ENCODE measurements at places on chromosomes 7 and 10.

DNA sequence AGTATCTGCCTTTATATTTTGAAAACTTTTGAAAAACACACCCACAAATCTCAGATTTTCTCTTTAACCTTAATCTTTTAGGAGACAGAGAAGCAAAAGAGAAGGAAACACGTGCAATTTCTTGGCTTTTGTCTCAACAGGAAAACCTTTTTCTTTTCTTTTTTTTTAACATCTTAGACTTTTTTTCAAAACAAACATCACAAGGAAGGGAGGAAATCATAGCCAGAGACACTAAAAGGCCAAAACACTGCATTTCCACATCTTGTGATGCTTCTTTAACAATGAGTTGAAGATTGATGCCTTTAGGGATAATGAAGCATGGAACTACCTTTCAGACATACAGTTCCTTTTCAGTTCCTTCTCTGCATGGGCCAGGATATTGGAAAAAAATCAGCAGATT, 136.6 kb upstream of the NRBF2 start:
- no peak for DNase-seq

DNA sequence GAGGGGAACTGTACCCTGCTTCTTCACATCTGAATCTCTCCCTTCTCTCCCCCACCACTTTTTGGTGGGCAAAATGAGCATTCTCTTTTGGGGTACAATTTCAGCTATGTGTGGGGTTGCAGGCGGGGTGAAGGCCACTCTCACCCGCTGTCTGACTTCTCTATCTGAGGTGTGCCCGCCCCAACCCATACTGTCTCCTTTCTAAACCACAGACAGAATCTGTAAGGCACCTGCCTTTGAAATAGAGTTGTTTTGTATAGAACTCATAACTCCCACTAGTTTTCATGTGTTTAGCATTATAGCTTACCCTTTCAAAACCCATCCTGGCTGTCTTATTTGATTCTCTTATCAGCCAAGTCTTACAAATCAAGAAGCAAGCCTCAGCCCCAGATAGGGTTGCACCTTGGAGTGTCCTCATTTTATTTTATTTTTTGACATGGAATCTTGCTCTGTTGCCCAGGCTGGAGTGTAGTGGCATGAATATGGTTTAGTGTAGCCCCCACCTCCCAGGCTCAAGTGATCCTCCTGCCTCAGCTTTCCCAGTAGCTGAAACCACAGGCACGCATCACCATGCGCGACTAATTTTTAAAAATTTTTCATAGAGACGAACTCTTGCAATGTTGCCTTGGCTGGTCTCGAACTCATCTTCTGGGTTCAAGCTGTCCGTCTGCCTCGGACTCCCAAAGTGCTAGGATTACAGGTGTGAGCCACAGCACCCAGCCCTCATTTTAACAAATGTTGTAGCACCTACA, 11.9 kb downstream of the TSPAN14 start:
- no peak for DNase-seq

DNA sequence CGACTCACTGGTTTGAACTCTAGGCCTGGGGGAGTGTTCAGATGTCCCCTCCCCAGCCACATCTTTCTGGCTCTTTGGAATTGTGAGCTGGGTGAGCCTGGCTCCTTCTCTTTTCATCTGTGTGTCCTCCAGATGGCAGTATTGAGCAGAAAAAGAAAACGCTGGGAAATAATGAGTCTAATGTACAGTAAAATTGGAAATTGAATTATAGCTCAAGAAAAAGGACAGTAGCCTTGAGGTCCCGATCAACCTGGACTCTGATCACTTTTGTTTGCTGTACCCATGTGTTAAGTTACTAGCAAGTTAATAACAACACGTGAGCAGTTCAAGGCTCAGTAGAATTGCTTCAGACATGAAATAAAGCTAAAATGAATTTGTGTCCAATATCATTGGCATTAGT, 77.9 kb downstream of the SNX10 start:
- DNase-seq, result no peak

- no peak for DNase-seq
Observed at GRCh38 chr7:91974066-91974465, 33.4 kb downstream of the AKAP9 start.

- DNase-seq, result no peak
Observed at GRCh38 chr7:128829391-128830166, 627 bp upstream of the FLNC start.

- DNase-seq, result no peak
Observed at GRCh38 chr7:37273891-37274290, 174.8 kb downstream of the ELMO1 start.

GRCh38 chr7:17301471-17302456, 3.3 kb downstream of the AHR start:
- DNase-seq, result no peak

DNA sequence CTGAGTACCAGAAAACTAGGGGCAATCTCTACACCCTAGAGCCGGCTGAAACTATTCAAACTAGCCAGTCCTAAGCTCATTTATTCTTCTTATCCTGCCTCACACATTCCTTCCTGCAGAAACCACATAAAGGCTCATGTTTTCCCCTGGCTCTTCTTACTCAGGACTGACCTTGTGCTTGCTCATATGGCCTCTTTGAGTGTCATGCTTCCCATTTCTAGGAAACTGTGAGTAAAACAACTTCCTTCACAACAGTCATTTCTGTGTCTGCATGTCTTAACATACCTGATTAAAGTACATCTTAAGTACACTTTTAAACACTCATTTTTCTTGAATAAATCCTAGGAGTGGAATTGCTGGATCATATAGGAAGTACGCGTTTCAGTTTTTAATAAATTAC, 52.3 kb upstream of the KIAA1217 start:
- DNase-seq, result no peak

GRCh38 chr7:16515785-16516685, 10.6 kb upstream of the LRRC72 start:
- DNase-seq, result no peak

GRCh38 chr7:72057796-72058195, 354.3 kb downstream of the CALN1 start:
- DNase-seq, result no peak

DNA sequence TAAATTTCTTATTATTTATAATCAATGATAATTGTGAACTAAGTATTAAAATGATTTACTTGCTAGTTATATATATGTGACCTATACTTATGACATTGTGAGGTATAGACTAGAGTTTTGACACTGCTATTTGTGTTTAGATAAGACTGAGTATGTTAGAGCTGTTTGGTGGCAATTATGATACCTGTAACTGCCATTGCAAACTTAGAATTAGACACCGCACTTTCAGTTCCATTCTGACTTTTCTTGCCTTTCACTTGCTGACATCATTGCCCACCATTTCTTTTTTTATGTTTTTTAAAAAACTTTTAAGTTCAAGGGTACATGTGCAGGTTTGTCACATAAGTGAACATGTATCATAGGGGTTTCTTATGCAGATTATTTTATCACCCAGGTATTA, 214.5 kb downstream of the MBL2 start:
- DNase-seq, result no peak

GRCh38 chr10:25725917-25726716, 207.9 kb upstream of the MYO3A start:
- no peak for DNase-seq

GRCh38 chr10:5720182-5720581, 35.5 kb downstream of the TASOR2 start:
- no peak for DNase-seq

- no peak for DNase-seq
Observed at GRCh38 chr10:100896876-100897461, 15.8 kb upstream of the SLF2 start.

GRCh38 chr10:73590881-73591799, at the start of gene USP54:
USP54 (minus strand) TSS chr10:73591342; CDS start chr10:73575658, 15,684 bp downstream.
- no peak for DNase-seq

DNA sequence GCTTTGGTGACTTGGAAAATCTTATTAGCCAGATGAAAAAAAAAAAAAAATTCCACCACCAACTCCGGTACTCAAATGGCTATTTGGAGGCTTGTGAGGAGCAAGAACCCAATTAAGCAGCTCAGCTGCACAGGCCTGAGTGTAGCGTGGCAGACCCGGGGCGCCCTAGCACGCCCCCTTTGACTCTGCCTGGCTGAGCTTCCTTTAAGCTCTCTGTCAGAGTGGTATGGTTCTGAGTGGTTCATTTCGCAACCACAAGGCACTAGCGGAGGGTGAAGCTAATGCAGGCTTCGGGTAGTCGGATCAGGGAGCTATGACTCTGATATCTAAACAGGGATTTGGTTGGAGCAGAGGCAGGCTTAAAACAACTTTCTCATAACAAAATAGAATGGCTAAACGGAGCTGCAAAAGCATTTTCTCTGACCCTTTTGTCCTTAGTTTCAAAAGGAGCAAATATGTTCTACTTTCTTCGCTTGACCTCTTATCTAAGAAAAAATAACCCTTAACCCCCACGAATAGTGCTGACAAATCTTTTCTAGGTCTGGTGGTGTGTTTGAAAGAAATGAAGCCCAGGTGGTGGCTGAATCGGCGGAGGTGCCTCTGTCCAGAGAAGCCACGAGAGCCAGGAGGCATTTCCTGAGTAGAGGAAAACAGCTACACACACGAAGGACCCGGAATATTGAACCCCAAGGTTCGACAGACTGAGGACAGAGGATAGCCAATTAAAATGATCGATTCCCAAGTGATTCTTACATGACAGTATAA, 285.4 kb upstream of the GLI3 start:
- no peak for DNase-seq

DNA sequence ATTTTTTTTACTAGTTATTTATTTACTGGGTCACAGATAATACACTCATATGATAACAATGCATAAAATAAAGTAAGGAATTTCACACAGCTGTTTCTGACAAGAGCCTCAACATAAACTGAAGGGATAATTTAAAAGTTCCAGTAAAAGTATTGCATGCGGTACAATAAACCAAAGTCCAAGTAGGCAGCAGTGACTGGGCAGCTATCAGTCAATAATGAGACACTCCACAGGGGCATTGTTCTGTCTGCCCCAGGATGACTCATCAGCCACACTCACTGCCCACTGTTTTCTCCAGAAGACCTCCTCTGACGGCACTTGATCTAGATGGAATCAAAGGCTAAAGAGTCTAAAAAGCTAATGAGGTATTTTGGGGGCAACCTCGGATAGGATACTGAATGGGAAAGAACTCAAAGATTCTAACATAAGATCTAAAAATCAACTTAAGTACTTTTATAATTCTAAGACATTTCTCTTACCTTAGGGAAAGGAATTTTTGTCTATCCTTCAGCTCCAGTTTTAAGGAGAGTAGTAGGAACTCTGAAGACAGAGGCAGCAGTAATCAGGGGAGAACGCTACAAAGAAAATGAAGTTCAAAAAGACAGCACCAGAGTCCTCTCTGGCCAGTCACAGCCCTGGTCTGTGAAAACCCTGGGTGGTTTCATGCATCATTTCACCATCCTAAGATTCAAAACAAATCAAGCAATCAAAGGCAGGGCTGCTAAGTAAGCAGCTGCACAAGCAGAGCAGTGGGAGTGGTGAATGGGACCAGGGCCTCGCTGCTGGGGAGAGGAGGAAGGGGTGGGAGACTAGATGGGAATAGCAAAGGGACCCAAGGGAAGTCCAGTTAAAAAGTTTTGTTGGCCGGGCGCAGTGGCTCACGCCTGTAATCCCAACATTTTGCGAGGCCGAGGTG, 175.1 kb downstream of the AVL9 start:
- DNase-seq, result no peak

DNA sequence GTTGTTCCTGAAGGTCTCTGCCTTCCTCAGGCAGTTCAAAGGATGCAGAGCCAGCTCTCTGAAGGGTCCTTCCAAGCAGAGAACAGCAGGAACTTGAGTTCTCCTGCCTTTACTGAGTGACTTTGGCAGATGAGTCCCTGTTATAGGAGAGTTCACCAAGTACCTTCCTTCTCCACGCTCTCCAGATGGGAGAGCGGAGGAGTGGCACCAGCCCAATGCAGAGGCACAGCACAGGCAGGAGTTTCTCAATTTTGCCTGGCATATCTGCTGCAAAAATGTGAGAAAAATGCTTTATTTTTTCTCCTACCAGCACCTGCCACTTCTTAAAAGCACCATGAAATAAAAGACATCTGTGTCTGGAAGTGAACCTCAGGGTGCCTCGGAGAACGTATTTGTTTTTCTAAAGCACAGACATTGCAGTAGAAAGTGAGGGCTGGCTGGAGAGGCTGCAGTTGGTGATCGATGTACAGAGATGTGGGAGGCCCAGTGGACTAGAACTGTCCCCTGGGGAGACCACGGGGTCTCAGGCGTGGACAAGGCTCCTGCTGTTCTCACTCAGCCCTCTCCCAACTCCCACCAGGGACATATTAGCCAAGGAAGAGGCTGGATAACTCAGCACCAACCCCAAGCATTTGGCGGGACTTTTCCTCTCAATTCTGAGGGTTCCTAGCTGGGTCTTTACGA, 174.5 kb downstream of the WDR37 start:
- no peak for DNase-seq

DNA sequence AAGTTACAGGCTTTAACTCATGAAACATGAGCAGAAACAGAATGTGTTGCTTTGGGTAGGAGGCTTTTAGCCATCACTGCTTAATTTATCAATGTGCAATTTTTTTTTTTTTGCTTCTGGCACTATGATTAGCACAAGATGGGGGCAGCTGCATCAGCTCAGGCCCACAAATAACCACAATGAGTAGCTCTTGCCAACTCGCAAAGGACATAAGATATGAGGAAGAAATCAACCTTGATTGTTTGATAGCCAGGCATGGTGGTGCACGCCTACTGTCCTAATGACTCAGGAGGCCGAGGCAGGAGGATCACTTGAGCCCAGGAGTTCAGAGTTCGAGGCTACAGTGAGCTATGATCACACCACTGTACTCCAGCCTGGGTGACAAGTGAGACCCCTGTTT, 12.3 kb downstream of the NOD1 start:
- DNase-seq, result no peak

DNA sequence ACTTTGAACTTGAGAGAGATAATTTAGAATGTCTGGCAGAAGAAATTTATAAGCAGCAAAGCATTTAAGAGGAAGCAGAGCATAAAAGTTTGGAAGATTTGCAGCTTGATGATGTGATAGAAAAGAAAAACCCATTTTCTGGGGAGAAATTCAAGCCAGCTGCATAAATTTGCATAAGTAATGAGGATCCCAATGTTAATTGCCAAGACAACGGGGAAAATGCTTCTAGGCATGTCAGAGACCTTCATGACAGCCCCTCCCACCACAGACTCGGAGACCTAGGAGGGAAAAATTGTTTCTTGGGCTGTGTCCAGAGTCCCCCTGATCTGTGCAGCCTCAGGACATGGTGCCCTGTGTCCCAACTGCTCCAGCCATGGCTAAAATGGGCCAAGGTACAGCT, 263.6 kb upstream of the POT1 start:
- DNase-seq, result no peak

GRCh38 chr7:144628176-144628575, 207.7 kb downstream of the TPK1 start:
- DNase-seq, result no peak

- no peak for DNase-seq
Observed at GRCh38 chr10:30763918-30764317, 134.4 kb upstream of the LYZL2 start.
